WTC11 (cell line): ENCODE measurements at places on chromosomes 6 and 20.

- no peak for DNase-seq
Measured at GRCh38 chr6:72741083-72741482, 119.2 kb downstream of the KCNQ5 start.

DNA sequence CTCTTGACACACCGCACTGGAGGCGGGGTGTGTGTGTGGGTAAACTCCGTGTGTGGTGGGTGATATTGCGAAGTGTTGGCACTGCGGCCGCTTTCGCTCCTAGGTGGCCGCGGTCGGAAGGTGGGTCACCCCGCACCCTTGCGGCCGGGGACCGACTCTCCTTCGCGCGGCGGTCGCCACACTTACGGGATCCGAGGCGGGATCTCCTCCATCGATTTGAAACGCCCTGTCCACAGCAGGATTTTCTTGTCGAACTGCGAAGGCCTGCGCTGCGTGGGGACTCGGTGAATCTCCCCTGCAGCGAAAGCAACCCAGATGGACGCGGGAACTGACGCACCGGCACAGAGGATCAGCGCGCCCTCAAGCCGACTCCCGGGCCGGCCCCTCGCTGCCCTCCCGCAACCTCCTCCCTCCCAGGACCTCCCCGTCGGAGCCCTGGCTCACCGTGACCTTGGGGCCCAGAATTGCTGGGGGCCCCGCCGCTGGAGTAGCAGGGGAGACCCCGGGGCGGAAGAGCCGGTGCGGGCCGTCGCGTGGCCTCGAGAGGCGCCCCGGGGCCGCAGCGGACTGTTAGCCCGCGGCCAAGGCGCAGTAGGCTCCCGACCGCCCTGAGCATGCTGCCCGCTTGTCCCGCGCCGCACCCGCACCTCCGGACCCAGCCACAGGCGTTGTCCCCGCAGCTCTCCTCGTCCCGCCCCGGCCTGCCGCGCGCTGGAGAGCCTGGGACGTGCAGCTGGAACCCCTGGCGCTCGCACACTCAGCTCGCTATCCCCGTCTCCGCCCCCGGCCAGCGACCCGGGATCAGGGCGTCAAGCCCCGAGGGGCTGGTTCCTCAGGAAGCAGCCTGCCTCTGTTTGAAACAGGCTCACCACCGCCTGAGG, at the start of gene FAM162B:
TSS of gene FAM162B (minus strand) at position 759 of the 881 bp plus-strand sequence. CDS start at position 616, 143 bp downstream.
- peak; percentile 67 for DNase-seq

DNA sequence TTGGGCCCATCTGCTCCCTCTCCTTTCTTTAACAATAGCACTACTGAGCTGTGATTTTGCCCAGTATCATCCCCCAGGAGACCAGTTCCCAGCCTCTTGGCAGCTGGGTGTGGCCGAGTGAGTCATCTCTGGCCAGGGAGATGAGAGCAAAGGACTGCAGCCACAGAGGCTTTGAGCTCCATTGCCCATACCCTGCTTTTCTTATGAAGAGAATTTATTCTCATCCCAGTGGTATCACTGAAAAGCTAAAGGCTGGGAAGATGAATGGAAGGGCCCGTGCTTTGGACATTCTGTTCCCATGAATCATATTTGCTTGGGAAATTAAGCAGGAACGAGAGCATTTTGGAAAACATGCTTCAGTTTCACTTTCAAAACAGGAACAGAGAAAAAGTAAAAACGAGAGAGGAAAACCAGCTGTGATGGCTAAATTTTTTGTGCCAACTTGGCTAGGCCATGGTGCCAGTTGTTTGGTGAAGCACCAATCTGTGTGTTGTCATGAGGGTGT, 14.9 kb downstream of the CST3 start:
- DNase-seq = no peak

- DNase-seq = peak; percentile 58
Measured at GRCh38 chr20:911882-912600, 4.1 kb downstream of the ANGPT4 start.

GRCh38 chr6:33147807-33148666, 44.2 kb downstream of the COL11A2 start:
- no peak for DNase-seq

DNA sequence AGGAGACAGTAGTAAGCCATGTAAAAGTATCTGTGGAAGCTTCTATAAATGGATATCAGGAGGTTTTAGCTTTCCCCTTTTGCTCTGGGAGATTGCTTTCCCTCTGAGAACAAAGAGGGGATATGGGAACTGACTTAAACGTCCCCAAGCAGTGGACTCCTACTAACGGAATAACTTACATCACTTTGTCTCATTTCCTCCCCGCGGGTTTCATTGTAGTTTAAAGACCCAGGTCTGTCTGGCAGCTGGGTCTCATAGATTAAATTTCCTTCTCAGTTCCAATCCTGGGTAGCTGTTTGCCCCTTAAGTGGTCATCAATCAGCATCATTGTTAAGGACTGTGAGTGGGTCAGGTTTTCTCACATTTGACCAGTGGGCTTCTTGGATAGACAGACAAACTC, 68.7 kb downstream of the PLAGL1 start:
- DNase-seq = no peak

GRCh38 chr6:170286934-170287265, 4.0 kb downstream of the DLL1 start:
- no peak for DNase-seq

DNA sequence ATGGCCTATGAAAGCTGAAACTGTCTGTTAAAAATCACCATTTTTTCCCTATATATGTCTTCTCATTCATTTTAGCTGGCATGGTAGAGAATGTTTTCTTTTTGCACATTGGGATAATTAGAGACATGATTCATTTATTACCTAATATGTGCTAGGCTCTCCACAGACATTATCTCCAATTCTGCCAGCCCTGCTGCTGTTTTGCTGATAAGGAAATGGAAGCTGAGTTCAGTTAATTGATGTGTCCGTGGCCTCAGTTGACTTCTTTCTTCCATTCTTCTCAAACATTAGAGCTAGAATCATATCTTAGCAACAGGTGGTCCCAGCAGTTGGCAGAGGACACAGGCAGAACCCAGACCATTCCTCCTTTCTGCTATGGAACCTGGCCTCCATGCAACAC, 644.1 kb upstream of the CITED2 start:
- DNase-seq = no peak

GRCh38 chr6:22152841-22153240, 144.0 kb downstream of the PRL start:
- DNase-seq = no peak

GRCh38 chr6:78861509-78861908, 5.8 kb upstream of the IRAK1BP1 start:
- DNase-seq = no peak

- DNase-seq = no peak
Measured at GRCh38 chr6:128494440-128494839, 26.0 kb downstream of the PTPRK start.

GRCh38 chr20:35992713-35993335, 24.4 kb downstream of the CNBD2 start:
- peak; percentile 23 for DNase-seq

- DNase-seq = peak; percentile 61
Measured at GRCh38 chr6:166626177-166627032, 646 bp downstream of the RPS6KA2 start.

- DNase-seq = no peak
Measured at GRCh38 chr20:35443003-35443402, 5.0 kb upstream of the GDF5 start.

GRCh38 chr6:90162648-90163387, 133.8 kb downstream of the BACH2 start:
- DNase-seq = no peak

DNA sequence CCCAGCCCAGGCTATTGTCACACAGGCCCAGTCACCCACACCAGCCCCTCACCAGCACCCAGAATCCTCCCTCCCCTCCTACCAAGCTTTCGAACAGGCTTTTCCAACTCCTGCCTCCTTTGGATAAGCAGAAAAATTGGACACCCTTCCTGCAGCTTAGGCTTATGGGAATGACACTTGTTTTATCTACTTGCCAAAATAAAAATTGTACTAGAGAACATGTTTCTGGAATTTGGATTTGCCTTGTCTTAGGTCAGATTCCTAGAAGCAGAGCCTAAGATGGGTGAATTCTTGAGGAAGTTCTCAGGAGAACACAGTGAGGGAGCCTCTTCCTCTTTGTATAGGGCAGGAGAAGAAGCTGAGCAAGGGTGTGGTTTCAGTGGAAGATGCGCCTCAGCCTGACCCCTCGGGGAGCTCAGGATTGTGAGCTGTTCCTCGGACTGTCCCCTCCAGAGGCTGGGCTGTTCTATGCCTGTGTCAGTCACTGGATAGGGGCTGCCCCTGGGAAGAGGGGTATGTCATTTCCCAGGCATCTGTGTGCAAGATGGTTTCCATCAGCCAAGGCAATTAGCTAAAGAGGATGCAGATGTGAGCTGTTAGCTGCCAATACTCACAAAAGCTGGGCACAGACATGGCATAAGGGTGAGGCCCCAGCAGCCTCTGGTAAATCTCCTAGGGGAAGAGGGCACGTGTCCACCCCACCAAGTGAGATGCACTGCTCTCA, 33.9 kb downstream of the ITPR3 start:
- DNase-seq = no peak

GRCh38 chr6:135183002-135183531, 2.0 kb downstream of the MYB start:
- DNase-seq = peak; percentile 68

DNA sequence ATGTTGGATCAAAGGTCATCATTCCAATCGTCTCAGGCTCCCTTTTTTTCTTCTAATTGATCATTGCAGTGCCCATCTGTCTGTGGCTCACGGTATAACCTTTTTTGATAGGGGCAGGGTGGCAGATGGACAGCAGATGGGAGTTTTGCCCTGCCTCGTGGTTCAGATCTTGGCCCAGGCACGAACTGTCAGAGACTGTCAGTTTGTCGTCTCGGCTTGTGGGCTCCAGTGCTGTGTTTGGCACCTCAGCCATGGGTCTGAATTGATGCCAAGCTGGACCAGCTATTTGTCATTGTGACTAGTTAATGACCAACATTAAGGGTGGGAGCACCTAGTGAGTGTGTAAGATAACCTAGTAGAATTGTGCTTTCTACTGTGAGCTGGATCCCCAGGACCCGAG, 197.6 kb downstream of the PRL start:
- no peak for DNase-seq

DNA sequence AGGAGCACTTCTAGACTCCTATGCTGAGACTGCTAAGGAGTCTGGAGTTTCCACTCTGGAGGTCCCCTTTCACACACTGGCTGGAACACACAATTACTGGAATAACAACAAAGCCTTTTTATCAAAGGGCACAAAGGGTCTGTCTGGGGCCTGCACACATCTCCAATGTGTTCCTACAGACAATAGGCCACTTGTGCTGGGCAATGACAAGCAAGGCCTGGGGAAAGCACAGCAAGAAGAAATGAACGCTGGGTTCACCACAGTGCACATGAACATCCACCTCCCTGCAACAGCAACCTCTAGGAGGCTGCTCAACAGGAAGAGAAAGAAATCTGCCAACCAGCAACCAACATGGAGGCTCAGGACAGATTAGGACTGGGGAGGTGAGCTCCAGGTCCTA, 43.9 kb downstream of the TRPC4AP start:
- DNase-seq = no peak

DNA sequence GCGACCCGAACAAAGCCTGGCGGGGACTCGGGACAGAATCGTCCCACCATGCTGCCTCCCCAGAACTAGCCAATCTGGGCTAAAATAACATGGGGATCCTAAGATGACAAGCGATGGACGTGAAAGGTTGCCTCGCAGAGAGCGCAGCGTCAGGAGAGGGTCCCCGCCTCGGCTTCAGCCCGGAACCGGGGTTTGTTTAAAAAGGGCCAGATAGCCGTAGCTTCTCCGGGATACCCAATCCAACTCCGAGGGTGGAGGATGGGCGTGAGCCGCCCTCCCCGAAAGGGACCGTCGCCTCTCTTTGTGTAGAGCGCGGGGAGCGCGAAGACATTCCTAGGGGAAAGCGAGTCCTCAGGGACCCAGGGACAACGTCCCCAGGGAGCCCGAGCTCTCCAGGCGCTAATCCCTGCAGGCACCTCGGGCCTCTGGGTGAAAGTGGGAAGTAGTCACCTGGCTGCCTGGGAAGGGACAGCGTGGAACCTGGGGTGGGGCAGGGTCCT, 643 bp downstream of the CD24 start:
- peak; percentile 33 for DNase-seq

DNA sequence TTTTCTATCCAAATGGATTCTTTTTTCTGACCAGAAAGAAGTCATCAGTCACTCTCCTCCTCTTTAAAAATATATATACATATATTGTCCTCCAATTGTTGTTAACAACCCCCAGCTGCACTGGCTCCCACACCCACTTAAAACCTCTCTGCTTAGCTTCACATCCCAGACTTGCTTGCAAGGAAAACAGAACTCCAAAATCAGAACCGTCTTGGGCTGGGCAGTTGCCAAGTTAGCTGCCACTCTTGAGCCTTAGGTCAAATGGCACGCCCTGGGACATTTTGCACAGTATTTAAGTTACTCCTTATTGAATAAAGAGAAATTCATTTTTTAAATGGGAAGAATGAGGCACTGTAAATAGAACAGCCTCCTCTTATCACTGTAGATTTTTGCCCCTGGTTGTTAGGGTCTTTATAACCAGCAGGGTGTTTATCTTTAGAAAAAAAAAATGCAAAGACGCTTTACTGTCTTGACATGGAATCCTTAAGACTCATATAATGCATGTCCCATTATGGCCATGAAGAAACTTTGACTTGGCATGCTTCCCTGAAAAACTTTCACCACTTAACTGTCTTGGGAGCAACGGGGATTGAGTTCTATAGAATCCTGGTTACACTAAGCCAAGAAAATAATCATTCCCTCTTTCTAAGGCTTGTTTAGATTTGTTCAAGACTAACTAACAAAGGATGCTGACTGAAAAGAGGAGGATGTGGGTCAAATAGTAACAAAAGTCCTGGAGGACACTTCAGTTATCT, 204.5 kb downstream of the ISM1 start:
- no peak for DNase-seq

- DNase-seq = no peak
Measured at GRCh38 chr6:82989736-82990290, 75.8 kb downstream of the UBE3D start.

DNA sequence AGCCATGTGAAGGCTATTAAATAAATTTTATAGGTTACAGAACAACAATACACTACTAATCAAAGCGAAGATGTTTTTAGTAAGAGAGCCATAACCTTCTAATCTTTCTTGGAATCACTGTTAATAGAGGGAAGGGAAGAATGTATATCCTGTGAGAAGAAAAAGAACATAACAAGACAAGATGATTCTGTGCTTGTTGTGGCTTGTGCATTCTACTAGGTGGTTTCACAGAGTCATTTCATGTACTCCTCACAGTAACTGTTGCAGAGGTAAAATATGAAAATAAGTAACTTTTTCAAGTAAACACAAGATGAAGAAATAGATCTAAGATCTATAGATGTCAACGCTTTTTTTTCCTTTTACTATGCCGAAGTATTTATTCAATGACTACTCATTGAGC, 116.9 kb upstream of the FAM83B start:
- no peak for DNase-seq

DNA sequence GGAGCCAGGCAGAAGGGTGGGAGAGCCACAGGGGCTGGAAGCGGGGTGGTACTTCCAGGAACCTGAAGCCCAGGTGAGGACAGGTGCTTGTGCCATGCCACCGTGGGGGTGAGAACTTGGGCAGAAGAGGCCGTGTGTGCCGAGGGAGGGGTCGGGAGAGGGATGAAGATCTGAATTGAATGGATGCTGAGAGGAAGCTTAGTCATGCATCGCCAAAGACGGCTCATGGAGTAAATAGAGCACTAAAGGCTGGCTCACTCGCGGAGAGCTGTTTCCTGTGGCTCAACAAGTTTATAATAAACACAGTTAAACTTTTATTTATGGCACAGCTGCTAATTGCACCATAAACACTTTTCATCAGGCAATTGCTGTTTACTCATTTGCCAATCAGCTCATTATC, 21.7 kb upstream of the MYT1 start:
- peak; percentile 6 for DNase-seq

GRCh38 chr6:51299621-51300380, 481.1 kb downstream of the TFAP2B start:
- DNase-seq = no peak

- DNase-seq = no peak
Measured at GRCh38 chr6:5672581-5673011, 334.1 kb downstream of the NRN1 start.
